ENCODE measurements at places on chromosomes 2 and 18.

DNA sequence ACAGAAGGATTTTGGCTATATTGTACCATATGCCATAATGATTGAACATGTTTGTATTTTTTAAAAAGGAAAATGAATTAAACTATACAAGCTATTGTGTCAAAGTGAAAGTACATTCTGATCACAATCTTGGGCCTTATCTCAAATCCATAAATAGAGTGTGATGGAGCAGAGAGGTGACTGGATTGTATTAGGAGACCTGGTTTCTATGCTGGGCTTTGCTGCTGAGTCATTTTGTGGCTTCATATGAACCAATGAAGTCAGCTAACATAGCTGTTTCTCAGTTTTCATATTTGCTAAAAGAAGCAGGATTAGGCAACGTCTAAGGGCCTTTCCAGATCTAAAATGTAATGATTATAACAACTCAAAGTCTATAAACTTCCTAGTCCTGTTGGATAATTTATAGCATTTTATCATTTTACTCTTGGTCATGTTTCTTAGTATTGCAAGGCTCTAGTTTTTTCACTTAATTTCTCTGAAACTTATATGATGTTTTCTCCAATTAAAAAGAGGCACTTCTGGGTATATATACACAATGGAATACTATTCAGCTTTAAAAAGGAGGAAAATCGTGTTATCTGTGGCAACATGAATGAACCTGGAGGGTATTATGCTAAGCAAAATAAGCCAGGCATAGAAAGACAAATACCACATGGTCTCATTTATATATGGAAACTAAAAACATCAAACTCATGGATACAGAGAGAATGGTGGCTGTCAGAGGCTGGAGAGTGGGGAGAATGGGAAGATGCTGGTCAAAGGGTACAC lies 112.3 kb downstream of the MEP1B start:
- no peak for DNase-seq

DNA sequence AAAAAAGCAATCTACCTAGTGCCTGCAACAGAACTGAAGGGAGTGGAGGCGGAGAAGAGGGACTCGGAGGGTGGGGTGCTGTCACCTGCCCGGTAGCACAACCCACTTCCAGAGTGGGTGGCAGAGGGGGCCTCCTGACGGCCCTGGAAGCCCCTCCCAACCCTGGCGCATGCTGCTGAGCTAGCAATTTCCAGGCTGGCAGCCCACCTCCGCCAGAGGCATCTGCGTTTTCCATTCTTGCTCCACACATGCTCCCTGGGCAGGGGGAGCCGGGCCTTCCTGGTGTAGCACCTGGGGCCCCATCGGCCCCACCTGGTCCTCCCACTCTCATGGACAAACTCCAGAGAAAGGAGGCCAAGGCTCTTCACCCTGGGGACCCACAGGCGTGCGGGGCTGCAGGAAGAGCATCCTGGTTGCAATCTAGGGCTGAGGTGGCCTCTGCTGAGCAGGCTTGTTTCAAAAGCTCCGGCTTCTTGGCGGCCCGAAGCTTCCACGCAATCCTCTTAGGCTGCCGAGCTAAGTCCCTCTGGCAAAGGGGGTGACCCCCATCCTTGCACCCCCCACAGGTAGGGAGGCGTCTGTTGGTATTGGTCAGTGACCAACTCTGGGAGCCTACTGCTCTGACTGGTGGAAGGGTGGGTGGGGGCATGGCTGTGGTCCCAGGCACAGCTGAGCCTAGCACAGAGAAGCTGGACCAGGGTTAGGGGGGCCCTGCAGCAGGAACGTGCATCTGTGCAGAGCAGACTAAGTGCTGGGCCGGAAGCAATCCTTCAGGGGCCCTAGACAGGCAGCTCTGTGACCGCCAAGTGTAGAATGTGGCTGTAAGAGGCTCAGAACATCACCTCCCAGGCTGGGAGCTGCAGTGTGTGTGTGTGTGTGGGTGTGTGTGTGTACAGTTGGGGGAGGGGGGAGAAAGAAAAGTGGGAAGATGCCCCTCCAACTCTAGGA lies 2.6 kb downstream of the HS6ST1 start:
- no peak for DNase-seq

DNA sequence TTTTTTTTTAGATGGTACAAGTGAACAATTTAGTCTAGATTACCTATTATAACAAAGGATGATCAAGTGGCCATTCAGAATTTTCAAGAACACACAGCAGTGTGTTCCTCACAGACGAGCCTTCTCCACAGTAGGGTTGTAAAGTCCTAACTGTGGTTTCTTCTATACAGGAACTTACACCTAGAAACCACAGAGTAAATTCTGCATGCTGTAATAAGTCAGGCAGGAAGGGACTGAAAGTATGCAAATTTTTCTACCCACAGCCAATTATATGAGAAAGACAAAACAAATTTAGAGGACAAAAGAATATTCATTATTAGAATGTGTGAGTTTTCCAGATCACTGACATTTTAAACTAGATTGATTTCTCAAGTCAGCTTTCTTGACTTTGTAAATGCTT lies 99.5 kb downstream of the RBMS1 start:
- DNase-seq = peak; percentile 29

DNA sequence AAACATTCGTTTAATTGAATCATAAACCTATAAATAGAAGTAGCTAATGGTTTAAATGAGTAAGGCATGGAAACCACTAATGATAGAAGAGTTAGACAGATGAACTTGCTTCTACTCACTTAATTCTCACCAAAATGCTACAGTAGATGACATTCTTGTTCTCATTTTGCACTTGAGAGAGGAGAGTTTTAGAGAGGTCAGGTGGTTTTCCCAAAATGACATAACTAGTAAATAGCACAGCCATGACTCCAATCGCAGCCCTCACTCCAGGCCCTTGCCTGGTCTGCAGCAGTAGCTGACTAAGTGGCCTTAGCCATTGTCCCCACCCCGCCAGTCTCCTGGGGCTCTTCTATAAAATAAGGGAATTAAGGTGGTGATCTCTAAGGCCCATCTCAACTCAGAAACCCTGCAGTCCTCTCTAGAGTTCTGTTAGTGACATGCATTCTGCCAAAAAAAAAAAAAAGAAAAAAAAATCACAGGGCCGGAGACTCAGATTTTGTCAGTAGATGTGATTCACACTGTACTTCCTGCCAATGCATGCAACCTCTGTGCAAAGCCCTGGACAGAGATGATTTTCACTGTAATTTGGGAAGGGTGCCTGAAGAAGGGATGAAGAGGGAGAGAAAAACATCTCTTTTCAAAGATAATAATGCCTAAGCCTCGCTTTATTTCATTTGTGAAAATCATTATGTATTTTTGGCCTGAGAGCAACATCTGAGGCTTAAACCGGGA lies 221.8 kb downstream of the ANAPC1 start:
- no peak for DNase-seq

- no peak for DNase-seq
Measured at GRCh38 chr2:123695426-123695825, 329.7 kb upstream of the CNTNAP5 start.

DNA sequence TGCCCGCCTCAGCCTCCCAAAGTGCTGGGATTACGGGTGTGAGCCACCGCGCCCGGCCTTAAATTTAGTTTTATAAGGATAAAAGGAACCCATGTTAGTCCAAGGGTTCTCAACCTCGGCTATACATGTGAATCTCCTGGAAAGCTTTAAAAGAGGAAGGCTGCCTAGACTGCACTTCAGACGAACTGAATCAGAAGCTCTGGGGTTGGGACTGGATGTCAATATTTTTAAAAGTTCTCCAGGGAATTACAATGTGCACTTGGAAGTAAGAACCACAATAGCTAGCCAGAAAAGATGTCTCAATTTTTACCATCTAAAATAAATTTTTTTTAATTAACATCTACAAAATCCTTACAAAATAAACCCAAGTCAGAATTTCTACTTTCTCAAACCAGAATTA lies 10.1 kb downstream of the LMAN2L start:
- no peak for DNase-seq

- DNase-seq = no peak
Measured at GRCh38 chr2:44155666-44156446, 12.8 kb upstream of the PPM1B start.

DNA sequence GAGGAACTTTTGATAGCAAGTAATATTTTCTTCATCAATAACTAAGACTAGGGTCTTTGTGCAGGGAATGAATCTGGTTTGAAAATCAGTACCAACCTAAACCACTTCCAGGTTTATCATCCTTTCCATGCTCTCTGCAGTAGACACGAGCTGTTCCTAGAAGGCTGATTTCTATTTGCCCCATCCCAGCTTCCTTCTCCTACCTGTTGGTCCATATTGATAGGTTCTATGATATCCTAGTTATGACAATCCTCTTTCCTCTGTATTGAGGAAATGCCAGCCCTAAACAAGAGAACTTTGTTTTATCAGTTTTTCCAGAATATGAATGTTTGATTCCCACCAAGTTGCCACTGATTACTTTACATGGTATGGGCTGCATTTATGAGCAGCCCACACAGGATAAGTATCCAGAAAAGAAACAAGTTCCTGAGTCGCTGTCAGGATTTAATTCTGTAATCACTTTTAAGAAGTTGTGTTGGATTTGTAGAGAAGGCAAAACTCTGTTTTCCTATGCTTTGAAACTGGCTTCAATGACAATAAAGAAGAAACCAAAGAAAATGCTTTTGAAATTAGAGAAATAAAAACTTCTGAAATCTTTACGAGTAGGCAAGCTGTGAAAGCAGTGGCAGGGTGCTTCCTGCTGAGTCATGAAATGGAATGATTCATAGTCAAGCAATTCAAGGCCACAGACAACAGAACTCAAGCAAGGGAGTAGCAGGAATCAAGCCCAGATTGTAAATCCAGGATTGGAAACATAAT lies 37.3 kb upstream of the TANK start:
- no peak for DNase-seq

DNA sequence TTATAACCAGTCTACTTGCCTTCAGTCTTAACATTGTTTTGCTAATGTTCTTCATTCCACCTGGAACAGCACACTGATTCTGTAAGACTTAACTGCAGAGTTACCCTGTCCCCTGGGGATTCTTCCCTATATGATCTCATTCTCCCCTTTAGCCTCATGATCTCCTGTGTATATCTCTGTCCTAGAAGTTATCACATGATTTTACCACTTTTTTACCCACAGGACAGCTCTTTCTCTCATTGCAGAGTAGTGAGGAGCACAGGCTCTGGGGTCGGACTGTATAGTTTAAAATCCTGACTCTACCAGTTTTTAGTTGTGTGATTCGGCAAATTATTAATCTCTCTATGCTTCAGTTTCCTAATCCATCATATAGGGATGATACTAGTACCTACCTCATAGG lies 14.2 kb upstream of the EXOC6B start:
- DNase-seq = no peak

- no peak for DNase-seq
Measured at GRCh38 chr18:78730546-78730945, 249.1 kb upstream of the SALL3 start.

GRCh38 chr2:239292959-239293774 lies 107.7 kb downstream of the HDAC4 start:
- DNase-seq = no peak

DNA sequence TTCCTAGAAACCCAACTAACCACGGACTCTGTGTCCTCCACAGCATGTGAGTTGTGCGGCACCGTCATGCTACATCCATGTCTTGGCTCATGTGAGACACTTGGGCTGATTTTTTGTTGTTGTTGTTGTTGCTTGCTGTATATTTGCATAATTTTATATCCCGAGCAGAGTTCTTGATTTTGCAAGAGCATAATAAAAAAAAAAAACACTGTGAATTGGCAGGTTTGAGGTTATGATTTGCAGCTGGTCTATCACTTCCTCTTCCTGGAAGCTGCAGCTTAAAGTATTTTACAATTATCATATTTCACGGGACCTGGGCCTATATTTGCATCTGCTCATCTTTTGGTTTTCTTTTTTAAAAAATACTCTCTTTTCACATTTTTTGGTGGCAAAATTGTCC lies 142.3 kb upstream of the NRP2 start:
- no peak for DNase-seq
